ENCODE measurements at places on chromosomes 1 and 21. TPM values are rescaled to one million over a fixed set of nuclear protein-coding genes. Genes with fewer than 3 reads are reported as not detected.

The AMIGO1 gene
- total RNA-seq, result 2.9 TPM

The HES2 gene
- 0.53 TPM for total RNA-seq

The KAZN gene
- total RNA-seq, result 8.4 TPM

The NBPF20 gene
- 4.4 TPM for total RNA-seq

The MFSD2A gene
- 0.95 TPM for total RNA-seq

The OTUD3 gene
- total RNA-seq, result 11.8 TPM

The S100A7 gene
- total RNA-seq, result not detected

The OR2G6 gene
- total RNA-seq, result not detected

The SYNJ1 gene
- total RNA-seq, result 11.1 TPM

The KISS1 gene
- total RNA-seq, result not detected

The OR2T35 gene
- not detected for total RNA-seq

The PDZK1IP1 gene
- not detected for total RNA-seq

The MAP1LC3C gene
- 1.9 TPM for total RNA-seq

The VWA1 gene
- 15.2 TPM for total RNA-seq

The CCDC185 gene
- total RNA-seq, result not detected

The FAM72C gene
- 0.53 TPM for total RNA-seq

The C1orf185 gene
- not detected for total RNA-seq

The TNFRSF14 gene
- 19.2 TPM for total RNA-seq
